Activated CD8-positive, alpha-beta memory T cell treated with anti-CD3 and anti-CD28 coated beads for 1 hour (primary cell): ENCODE measurements at places on chromosomes 11 and 22.

DNA sequence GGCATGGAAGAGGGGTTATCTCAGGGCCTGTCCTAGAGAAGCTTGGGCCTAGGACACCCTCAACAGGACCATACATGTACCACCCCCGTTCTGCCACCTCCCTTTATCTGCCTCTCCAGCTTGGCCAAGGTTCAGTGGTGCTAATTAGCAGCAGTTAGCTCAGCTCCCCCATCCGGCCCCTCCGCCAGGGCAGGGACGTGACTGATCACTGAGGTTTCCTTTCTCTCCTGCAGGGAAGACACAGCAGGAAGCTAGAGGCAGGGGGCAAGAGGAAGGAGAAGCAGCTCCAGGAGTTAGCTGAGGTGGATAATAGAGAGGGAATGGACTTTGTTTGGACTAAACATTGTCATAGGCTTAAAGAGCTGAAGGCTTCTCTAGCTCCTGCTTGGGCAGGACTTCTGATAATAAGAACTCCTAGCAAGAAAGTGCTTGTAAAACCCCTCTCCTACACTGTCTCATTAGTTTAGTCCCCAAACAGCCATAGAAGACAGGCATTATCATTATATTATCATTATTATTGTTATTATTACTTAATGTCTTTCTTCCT lies 53.8 kb downstream of the BUD13 start:
- DNase-seq = no peak

GRCh38 chr22:19694696-19695095 lies 19.6 kb upstream of the SEPTIN5 start:
- DNase-seq = no peak

DNA sequence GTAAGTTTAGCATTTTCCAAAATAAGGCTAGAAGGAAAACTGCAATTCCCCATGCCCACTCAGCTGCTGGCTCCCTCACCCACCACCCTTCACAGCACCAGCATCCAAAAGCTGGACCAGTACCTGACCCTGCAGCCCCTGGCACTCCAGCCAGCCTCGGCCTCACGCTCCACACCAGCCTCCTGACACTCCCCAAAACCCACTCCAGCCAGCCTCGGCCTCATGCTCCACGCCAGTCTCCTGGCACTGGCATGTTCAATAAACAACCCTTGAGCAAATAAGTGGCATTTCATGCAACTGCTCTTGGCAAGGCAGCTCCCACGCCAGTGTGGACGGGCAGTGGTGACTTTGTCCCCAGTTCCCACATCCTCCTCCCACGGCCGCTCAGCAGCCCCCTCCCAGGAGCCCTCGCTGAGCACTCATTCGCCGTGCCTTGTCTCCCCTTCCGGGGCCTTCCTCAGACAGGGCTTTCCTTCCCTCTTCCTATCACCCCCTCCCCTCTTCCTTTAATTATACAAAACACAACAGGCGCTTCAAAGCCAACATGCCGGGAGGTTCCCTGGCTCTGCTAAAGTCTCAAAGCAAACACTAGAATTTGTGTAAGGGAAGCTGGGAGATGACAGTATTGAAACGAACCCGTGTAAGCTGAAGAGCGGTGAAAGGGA lies 6.8 kb downstream of the TOLLIP start:
- no peak for DNase-seq

GRCh38 chr11:110857892-110858546 lies 145.8 kb upstream of the ARHGAP20 start:
- DNase-seq = no peak

- no peak for DNase-seq
Measured at GRCh38 chr11:37223962-37224361, 625.9 kb upstream of the RAG2 start.

GRCh38 chr11:104404231-104405175 lies 240.6 kb upstream of the PDGFD start:
- no peak for DNase-seq

- DNase-seq = no peak
Measured at GRCh38 chr11:126197277-126197939, 14.0 kb downstream of the RPUSD4 start.

DNA sequence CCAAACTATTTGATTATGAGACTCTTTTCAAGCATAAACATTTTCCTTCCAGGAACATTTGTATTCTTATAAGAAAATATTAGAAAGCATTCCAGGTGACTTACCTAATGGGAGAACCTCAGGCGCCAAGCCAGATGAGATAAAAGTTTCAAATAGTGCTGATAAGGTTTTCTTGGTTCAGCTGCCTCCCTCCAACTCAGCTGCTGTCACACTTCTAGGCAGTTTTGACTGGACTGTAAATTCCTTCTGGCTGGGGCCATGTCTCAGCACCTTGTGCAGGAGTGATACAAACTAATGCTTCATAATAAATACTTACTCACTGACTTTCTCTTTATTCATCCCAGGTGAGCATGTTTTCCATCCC lies 131.1 kb downstream of the MED15 start:
- DNase-seq = no peak

- DNase-seq = no peak
Measured at GRCh38 chr11:125679397-125679796, 1.2 kb downstream of the ACRV1 start.

GRCh38 chr11:41578421-41579051 lies 119.1 kb upstream of the LRRC4C start:
- DNase-seq = no peak

DNA sequence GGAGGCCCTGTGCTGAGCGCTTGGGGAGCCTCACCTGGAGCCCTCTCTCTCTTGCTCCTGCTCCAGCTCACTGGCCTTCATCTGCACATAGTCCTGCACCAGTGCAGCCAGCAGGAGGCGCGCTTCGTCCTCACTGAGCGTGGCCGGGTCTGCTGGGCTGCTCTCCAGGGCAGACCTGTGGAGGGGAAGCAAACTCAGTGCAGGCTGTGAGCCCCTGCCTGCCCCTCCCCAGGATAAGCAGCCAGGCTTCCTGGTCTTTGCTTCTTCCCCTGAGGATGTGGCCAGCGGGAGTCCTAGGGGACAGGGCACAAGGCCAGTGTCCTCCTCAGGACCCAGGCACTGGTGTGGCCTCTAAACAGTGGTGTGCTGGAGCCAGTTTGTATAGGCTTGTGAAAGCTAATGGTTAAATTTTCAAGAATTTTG lies 2.2 kb downstream of the CALCA start:
- no peak for DNase-seq

DNA sequence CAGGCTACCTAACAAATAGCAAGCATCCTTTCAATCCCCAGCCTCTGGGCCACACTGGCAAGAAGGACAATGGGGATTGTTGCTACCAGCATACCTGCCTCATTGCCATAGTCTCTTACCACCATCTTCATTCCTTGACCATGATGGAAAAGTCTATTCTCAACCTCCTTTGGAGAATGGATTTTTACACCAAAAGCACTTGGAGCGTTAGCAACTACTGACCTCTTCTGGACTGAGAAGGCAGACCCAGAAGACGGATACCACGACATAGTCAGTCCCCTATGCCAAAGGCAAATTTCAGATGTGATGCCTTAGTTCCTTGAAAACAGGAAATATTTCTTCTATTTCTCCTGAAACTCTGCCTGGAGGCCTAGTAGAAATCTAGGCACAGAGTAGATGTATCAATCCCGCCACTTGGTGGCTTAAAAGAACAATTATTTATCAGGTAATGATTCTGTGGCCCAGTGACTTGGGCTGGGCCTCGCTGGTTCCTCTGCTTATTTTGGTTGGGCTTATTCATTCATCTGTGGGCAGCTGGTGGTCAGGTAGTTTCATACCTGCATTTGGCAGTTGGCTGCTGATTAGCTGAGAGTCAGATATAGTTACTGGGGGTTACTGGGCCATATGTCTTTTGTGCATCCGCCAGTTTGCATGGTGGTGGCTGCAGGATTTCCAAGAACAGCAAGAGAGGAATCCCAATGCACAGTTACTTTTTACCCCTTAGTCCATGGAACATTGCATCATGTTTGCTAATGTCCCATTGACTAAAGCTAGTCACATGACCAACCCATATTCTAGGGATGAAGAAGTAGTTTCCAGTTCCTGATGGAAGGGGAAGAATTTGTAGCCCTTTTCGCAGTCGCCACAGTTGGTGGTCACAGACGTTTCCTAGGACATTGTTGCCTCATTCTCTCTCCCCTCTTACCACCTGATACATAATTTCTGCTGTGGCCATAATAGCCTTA lies 75.2 kb downstream of the DHCR7 start:
- no peak for DNase-seq

DNA sequence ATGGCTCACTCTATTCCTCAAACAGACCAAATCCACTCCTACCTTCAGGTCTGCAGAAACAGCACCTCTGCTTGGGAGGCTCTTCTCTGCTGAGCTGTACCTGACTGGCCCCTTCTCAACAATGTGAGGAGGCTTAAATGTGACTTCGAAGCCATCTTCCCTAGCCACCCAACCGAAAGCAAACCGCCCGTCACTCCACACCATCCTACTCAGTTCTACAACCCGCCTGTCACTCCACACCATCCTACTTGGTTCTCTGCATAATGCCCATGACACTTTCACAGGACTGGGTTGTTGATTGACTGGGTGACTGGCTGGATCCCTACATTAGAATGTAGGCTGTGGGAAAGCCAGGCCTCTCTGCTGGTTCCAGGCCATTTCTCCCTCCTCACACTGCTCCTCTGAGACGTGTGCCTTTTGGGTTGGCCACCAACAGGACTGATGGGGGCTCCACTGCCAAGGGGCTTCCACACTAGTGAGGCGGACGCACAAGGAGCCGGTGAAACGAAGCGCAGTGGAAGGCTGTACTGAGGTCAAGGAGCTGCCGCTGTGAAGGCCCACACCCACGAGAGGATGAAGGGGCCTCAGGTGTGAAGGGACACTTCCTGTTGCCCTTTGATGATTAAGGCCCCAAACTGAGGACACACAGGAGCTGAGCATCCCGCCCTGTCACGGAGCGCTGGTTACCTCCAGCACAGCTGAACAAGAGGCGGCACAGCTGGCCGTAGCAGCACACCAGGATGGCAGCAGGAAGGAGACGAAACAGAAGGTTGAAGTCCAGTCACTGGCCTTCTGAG lies 47.5 kb upstream of the SPATA19 start:
- DNase-seq = no peak

GRCh38 chr11:114359342-114359741 lies 41.0 kb downstream of the C11orf71 start:
- DNase-seq = no peak

- no peak for DNase-seq
Measured at GRCh38 chr22:39652990-39653786, 82.6 kb downstream of the CACNA1I start.

DNA sequence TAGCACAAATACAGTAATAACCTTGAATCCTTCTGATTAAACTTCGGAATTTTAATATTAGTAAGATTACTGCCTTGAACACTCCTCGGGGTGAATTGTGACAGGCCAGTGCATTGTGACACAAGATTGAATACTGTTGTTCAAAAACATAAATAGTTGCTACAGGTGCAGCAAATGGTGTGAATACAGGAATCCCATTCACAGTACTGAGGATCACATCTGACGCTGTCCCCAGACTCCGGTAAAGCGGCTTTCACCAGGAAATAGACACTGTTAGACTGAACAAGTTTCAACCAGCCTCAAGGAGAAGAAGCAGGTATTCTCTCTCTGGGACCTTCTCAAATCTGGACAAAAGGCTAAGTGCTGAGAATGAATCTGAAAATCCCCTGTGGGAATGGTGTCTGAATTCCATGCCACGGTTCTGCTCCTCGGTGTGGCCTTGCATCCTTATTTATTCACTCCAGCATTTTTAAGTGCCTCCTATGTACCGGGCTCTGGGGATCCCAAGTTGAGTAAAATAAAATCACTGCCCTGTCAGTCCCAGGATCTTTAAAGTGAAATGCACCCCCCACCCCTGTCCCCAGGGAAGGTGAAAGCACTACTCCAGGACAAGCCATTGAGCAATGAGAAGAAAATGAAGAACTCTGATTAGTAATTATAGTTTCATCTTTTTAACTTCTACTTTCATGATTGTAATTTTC lies 3.4 kb downstream of the LGR4 start:
- no peak for DNase-seq

- DNase-seq = no peak
Measured at GRCh38 chr11:66957971-66958231, 282 bp downstream of the PC start.

DNA sequence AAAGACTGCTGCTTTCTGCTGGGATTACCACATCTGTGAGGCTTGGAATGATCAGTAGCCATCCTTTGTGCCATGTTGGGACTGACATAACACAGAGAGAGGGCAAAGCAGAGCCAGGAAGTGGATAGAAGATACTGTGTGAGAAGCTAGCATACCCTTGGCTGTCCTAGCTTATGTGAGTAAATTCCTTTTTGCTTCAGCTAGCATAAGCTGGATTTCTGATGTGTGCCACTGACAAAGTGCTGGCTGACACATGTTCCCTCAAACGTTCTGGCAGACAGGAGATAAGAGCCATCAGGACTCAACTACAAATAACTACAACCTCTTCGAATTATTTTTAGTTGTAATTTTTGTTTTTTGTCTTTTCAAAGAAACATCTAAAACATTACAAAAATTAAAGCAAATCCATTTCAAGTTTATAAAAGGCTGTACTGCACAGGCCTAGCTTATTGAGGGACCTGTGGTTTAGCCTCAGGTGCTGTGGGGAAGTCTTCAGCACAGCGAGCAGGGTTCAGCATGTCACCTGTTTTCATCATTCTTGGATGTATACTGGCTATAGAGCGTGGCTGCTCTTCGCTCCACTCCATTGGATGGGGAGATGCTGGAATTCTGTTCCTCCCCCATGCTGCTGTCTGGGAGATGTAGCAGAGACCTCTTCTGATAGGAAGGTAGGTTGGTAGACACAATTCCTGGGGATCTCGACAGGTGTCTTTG lies 120.9 kb downstream of the SWAP70 start:
- DNase-seq = no peak

DNA sequence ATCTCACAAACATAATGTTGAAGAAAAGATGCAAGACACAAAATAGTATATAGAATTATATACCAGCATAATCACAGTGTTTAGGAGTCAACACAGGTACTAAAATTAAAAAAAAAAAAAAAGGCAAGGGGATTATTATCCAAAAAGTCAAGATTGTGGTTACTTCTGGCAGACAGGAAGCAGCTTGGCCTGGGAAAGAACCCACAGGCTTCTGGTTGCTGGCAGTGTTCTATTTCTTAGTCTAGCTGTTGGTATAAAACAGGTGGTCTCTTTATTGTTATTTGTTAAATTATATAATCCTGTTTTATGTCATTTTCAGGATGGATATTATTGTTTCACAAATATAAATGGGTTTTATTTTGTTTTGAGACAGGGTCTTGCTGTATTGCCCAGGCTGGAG lies 54.0 kb downstream of the C11orf58 start:
- no peak for DNase-seq

GRCh38 chr11:104073950-104074705 lies 37.7 kb downstream of the DDI1 start:
- no peak for DNase-seq

GRCh38 chr11:93481696-93482095 lies 61.5 kb downstream of the SMCO4 start:
- DNase-seq = no peak

- DNase-seq = no peak
Measured at GRCh38 chr11:62393061-62393611, 25.7 kb upstream of the SCGB1A1 start.

GRCh38 chr11:1988667-1989317 lies 8.8 kb downstream of the H19 start:
- no peak for DNase-seq

GRCh38 chr11:131070365-131070764 lies 154.1 kb upstream of the SNX19 start:
- DNase-seq = no peak
